GM23338 (cell line): ENCODE measurements at places on chromosomes 4 and X. TPM values are rescaled to one million over a fixed set of nuclear protein-coding genes. Genes with fewer than 3 reads are reported as not detected.
A peak's percentile ranks its signal among the peaks of the same experiment; 100 is the strongest.

- no peak for DNase-seq
These were observed 263.2 kb downstream of the DHX15 start for GRCh38 chr4:24321131-24321530.

- no peak for DNase-seq
These were observed 20.0 kb downstream of the DDX3X start for GRCh38 chrX:41353985-41354384.

DNA sequence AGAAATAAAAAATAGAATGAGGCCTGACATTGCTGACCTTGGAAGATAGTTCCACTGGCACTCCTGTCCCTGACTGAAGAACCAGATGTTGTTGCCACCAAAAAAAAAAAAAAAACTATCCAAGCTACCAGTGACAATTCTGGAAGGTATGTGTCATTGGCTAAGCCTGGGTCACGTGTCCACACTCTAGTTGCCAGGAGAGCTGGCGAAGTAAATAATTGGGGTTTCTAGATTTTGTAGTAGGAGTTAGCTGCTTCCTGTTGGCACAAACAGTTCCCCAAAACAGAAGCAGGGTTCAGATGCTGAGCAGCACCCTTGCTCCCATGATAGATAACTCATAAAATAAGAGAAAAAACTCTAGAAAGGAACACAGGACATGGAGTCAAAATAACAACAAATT, 20.5 kb downstream of the MND1 start:
- no peak for DNase-seq

GRCh38 chr4:139207873-139208403, 30.9 kb upstream of the ELF2 start:
- no peak for DNase-seq

- DNase-seq = no peak
These were observed 384.6 kb downstream of the PPP3CA start for GRCh38 chr4:100962698-100963097.

DNA sequence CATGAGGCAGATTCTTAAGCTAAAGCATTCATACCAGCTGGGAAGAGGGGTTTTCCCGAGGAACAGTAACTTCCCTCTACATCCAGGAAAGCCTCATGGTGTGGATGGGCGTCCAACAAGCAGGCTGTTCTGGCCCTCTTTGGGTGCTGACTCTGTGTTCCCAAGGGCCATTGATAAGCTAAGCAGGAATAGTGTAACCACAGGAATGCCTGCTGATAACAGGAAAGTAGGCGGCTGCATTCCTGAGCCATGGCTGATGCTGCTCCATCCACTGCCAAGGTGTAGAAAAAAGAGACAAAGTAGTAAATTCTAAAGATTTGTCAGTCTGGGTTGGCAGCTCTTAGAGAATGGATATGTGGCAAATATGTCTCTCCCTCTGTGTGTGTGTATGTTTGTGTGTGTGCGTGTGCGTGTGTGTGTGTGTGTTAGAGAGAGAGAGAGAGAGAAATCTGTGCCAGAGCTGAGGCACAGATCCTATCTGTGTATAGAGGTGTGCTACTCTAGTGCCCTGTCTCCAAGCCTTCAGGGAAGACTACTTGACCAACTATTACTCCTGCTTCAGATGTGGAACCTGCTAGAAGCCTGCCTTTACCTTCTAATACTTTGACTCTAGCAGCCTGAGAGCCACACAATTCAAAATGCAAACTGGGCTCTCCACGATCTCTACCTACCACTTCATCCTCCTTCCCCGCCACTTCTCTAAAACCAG, 353.1 kb upstream of the NR3C2 start:
- DNase-seq = peak; percentile 56

GRCh38 chr4:2823671-2824328, 19.8 kb upstream of the ADD1 start:
- no peak for DNase-seq

DNA sequence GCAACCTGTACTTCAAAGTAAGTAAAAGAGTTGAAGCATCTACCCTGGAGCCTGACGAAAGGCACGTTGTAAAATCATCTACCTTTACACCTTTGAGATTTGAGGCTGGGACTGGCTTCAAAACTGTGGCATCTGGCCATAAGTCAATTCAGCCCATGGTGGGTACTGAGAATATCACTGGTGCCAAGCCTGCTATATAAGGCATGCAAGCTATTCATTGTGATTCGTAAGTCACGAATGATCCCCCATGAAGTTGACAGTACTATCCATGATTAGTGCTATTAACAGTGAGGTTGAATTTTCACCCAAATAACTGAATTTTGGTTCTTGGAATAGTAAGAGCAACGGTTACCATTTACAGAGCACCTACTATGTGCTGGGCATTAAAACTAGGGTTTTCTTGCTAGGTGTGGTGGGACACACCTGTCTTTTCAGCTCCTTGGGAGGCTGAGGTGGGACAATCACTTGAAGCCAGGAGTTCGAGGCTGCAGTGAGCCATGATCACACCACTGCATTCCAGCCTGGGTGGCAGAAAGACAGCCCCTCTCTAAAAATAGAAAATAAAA, 39.8 kb downstream of the IRF2 start:
- DNase-seq = no peak

- DNase-seq = peak; percentile 65
These were observed 824 bp downstream of the TBC1D14 start for GRCh38 chr4:6910340-6910959.

- peak; percentile 21 for DNase-seq
These were observed 92.7 kb downstream of the AR start for GRCh38 chrX:67636532-67636931.

DNA sequence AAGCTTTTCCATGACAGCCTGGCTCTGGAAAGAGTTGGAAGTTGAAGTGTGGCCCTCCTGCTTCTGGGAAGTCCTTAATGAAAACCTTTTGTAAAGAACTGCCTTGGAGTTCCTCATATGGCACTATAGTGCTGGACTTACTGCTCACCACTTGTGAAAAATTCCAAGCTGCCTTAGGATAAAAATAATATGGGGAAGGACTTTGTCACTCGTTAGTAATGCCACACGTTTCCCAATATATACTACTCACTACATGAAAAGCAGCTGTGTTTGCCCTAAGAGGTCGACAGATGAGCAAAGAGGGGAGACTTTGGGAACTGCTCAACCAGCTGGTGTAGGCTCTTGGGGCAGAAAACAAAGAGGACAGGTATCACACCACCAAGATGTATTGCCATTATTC, 11.7 kb downstream of the OPHN1 start:
- DNase-seq = no peak

GRCh38 chrX:22057667-22058066, 25.5 kb downstream of the PHEX start:
- no peak for DNase-seq

GRCh38 chr4:56744030-56744429, 62.9 kb upstream of the HOPX start:
- DNase-seq = no peak

The NXF2 gene
- 0.14 TPM in 1 of 2 replicates, not detected in the other for total RNA-seq

The CD38 gene
- 0.04 and 0.17 TPM in 2 replicates for total RNA-seq
